Activated T-cell treated with anti-CD3 and anti-CD28 coated beads, Interleukin-2, amount 50 U/mL, for 24 hours (primary cell): ENCODE measurements at places on chromosomes 1 and 21.

DNA sequence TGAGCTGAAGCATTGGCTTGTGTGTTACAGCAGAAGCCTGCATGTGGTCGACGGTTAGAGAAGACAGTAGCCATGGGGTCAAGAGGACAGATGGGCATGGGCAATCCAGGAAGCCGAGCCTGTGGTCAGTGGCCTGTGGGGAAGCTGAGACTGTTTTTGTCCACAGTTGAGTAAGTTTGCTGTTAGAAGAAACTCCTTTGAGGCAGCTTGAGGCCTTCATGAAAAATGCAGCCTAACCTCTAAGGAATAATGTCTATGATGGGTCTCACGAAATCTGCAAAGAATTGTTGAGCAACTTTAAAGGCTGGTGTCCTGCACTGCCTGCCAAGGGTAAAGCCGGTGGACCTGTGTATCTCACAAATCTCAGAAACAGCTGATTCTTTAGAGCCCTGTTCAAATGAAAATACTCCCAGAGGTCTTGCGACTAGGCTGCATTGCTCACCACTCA lies 322.4 kb downstream of the SETD4 start:
- DNase-seq: no peak

- no peak for DNase-seq
Observed at GRCh38 chr1:207812778-207813511, 61.1 kb downstream of the CD46 start.

DNA sequence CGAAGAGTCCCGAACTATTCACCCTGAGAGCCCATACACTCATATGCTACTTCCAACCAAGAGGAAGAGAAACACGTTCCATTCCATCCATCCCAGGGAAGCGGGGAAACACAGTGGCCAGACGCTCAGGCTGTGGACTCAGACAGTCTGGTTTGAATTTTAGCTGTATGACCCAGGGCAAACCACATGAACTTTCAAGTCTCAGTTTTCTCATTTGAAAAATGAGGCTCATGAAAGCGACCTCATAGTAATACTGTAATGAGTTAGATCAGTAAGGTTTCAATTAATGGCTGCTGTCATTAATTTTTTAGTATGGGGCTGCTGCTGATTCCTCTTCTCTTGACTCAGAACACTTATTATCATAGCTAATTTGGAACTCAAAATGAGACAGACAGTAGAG lies 1.5 kb downstream of the FCRL4 start:
- no peak for DNase-seq

DNA sequence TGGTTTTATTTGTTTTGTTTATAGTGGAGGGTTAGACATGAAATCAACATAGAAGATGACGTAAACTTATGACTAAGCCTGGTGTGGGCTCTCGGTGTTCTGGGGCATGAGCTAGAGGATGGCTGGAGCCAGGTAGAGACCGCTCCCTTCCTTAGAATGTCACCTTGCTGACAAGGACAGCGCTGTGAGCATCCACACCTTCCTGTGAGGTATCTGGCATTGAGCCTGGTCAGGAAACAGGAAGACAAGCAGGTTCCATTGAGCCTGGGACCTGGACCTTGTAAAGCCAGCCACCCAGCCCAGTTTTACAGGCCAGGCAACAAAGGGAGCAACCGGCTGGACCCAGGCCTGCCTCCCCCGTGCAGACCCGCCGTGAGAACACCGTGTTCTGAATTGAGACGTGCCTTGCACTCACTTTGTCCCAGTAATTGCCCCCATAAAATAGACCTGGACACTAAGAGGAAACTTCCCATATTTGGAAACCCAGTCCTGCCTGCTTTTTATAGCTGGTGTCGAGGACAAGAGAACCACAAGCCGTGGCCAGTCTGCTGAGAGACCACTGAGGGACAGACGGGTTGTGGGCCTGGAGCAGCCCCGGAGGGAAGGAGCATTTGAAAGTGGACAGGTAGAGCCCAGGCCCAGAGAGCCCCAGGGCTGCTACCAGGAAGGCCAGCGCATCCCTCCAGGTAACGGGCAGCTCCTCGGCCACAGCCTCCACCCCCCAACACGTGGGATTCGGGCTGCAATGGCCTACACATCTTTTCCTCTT lies 78.0 kb downstream of the PDE9A start:
- DNase-seq: no peak

DNA sequence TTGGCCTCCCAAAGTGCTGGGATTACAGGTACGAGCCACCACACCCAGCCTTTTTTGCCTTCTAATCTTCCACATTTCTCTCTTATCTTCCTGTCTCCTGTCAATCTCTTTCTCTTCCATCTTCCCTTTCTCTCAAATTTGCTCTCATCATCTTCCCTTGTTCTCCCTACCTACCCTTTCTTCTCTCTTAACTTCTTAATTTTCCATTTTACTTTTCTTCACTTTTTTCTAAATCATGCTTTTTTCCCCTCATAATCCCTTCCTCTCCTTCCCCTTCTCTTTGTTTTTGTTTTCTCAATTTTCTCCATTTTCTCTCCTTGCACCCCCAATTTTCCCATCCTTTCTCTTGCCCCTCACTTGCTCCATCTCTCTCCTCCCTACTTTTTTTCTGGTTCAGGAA lies 545.7 kb downstream of the OMA1 start:
- no peak for DNase-seq

DNA sequence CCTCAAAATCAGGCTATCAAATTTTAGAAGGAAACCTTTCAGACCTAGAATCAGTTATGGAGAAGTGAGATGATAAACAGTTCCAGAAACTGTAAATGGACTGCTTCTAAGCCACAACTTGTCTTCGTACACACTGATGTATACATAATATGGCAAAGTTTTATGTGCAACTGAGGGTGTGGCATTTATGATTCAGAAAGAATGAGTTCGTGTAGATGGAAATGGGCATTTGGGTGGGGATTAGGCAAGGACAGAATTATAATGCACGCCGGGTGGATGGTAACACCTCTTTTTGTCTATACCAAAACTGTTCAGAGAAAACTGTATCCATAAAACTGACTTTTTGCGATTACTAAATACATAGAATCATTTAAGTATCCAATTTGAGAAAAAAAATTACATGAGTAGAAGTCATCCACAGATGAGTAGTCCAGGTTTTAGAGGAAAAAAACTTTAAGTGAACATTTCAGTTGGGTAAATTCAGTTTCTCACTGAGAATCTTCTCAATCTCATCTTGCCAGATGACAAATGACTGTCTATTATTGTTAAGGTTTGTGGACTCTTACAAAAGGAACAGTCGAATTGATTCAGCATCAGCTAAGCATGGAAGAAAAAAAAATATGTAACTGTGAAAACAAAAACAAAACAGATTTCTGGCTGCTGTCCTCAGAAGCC lies 22.5 kb downstream of the ERRFI1 start:
- no peak for DNase-seq

- DNase-seq: no peak
Observed at GRCh38 chr1:182129398-182129797, 67.9 kb upstream of the ZNF648 start.

GRCh38 chr1:197696372-197696771 lies 78.9 kb downstream of the DENND1B start:
- no peak for DNase-seq

GRCh38 chr1:113391649-113392271 lies 1.4 kb downstream of the MAGI3 start:
- DNase-seq: peak; percentile 32

- DNase-seq: no peak
Observed at GRCh38 chr1:167529829-167530474, 11.6 kb upstream of the CD247 start.

- peak; percentile 13 for DNase-seq
Observed at GRCh38 chr21:45994759-45995685, 13.5 kb downstream of the COL6A1 start.

DNA sequence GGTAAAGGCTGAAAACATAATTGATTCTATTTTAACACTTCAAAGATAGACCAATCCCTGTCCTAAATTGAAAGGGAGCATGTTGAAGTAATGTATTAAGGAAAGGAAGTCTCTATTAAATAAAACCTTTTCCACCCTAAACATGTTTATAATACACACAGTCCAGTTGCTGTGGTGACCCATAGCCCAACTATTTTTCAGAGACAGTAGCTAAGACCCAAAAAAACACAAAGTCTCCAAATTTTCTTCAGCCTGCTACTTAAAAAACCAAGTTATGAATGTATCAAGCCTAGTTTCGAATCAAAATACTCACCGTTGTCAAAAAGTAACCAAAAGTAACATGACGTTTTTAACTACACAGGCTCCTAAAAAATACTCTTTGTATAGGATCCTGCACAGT lies 1.6 kb downstream of the ELK4 start:
- no peak for DNase-seq

DNA sequence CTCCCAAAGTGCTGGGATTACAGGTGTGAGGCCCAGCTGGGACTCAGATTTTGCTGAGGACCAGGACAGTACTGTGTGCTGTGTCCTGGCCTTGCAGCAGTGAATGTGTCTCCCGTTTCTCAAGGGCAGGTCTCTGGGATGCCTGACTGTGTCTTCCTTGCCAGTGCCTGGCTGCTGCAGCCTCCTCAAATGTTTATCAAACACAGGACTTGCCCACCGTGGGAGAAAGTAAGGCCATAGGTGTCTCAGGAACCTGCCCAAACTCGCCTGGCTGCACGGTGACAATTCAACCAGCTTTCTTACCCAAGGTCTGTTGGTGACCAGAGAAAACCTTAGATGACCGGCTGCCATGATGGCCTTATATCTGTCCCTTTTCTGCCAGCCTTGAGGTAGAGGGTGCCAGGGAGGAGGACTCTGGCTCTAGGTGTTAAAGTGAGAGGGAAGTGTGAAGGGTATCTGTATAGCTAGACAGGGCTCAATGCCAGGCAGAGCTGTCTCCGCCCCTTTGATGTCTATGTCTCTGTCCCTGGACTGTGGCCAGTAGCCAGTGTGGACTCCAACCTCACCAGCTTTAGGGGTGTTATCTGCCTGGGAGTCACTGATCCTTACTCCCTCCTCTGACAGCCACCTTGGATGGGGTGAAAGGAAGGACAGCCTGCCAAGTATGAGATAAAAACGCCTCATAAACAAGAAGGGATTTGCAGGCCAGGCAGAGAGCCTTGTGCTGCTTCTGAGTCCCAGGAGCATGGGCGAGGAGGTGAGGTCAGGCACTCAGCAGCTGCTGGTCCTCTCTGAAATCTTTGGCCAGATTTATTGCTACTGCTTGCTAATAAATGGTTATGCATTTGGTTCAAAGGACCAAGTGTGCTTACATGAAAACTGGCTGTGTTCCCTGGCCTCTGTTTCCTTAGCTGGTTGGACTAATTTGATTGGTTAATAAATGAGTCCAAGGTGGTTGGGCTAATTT lies 22.3 kb downstream of the IL6R start:
- DNase-seq: no peak

- no peak for DNase-seq
Observed at GRCh38 chr21:22965455-22966135, 1967.4 kb downstream of the NCAM2 start.

- DNase-seq: no peak
Observed at GRCh38 chr1:219506473-219506899, 106.4 kb downstream of the ZC3H11B start.

DNA sequence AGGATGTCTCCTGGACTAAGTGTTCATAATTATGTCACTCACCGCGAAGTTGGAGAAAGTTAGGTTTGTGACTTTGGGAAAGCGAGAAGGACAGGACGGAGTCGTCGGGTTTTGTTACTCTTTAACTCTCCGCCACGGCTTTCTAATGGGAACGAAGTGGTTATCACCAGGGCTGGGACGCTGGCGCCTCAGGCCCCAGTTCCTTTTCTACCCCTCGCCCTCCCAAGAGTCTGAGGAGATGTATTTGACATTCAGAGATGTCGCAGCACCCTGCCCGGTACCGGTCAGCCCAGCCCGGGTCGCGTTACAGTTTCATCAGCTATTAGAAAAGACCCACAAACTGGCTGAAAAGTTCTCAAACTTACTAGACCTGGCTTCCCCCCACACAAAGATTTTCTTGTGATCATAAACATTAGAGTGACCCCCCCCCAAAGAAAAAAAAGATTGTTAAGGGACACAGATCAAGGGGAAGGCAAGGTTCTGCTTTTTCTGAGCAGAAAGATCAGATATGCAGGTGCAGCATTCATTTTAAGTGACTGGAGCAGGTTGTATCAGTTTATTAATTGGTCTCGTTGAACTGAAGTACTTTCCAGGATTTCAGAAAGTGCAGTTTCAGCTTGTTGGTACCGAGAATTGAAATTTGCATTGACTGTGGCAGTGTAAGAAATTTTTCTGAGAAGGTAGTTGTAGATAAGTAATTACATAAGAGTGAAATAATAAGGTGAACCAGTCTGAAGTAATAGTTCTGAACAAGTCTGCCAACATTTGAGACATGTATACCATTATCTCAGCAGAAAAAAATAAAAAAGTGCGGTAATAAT lies 859 bp upstream of the ZBTB18 start:
- no peak for DNase-seq

GRCh38 chr1:169426174-169426705 lies 1.0 kb downstream of the CCDC181 start:
- DNase-seq: no peak

GRCh38 chr1:61123326-61123725 lies 41.0 kb downstream of the NFIA start:
- DNase-seq: no peak

DNA sequence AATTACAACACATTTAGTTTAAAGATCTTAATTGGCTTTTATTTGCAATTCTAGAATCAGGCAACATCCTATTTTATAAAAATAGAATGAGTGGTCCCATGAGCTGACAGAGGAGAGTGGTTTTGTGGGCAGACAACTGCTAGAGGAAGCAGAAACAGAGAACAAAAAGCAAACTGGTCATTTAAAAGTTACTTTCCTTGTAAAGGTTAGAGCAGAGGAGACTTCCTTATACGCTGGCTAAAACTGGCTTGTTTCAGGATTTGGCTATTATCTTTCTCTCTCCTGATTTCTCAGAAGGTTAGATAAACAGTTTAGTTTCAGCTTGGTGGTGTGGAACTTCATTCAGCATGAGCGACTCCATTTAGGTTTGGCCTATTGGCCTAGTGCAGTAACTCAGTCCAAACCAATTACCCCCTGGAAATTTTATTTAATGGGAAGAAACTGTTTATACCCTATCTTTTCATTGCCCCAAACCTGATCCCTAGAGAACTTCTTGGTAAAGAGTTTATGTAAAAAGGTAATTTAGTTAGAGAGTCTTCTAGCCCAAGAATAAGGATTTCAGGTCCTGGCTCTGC lies 32.2 kb upstream of the IL20 start:
- no peak for DNase-seq

DNA sequence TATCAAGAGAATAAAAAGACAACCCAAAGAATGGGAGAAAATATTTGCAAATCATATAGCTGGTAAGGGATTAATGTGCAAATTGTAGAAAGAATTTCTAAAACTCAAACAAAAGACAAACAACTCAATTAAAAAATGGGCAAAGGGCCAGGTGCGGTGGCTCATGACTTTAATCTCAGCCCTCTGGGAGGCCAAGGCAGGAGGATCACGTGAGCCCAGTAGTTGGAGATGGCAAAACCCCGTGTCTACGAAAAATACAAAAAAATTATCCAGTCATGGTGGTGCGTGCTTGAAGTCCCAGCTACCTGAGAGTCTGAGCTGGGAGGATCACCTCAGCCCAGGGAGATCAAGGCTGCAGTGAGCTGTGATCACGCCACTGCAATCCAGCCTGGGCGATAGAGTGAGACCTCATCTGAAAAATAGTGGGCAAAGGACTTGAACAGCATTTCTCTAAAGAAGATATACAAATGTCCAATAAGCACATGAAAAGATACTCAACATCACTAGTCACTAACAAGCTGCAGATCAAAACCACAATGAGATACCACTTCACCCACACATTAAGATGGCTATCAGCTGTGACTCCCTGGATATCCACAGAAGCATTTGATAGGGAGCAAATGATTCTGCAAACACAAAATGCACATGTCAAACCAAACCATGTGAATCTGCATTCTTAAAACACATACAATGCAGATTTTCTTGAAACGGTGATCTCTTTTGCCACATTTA lies 20.9 kb downstream of the SLC30A1 start:
- no peak for DNase-seq
